Sciatic nerve (tissue), 2 donors: ENCODE measurements at places on chromosomes 16 and 17.

- no peak for DNase-seq
Observed at GRCh38 chr16:6131526-6132050, 1034.0 kb upstream of the EEF2KMT start.

- no peak for DNase-seq
Observed at GRCh38 chr17:76104140-76104895, 731 bp upstream of the EXOC7 start.

DNA sequence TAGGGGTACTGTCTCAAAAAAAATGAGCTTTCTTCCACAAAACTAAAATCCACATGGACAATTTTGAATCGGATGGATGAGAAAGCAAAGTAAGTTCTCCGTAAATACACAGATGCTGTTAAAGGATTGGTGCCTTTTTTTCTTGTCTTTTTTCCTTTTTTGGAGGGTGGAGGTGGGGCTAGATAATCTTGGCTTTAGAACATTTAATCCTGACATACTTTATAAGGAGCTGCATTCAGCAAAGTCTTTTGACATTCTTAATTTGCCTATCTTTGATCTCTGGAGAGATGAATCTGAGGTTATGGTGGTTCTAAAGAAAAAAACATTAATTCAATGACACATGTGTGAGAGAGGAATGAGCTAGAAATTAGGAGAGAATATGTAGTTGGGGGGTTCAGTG lies 312.3 kb upstream of the KCNJ16 start:
- DNase-seq, result no peak

DNA sequence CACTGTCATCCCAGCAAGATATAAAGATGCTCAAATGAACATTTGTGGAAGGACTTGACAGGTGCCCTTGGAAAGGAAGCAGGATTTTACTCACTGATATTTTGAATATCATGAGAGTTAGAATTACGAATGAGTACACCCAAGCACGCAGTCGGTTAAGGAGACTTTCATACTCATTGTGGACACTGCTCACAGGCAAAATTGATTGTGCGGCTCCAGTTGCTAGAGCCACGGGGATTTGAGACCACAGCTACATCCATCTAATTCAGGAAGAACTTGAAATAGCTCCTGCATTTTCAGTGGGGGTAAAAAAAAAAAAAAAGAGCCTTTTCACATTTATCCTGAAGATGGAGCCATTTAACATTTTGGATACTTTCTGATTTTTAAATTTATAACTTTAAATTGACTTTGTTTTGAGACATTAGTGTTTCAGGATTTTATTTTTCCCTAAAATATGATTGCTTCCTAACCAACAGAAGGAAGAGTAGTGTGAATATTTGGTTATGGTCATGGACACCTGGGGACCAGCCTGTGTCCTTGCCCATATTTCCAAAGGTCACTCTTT lies 1080.1 kb upstream of the EEF2KMT start:
- no peak for DNase-seq

DNA sequence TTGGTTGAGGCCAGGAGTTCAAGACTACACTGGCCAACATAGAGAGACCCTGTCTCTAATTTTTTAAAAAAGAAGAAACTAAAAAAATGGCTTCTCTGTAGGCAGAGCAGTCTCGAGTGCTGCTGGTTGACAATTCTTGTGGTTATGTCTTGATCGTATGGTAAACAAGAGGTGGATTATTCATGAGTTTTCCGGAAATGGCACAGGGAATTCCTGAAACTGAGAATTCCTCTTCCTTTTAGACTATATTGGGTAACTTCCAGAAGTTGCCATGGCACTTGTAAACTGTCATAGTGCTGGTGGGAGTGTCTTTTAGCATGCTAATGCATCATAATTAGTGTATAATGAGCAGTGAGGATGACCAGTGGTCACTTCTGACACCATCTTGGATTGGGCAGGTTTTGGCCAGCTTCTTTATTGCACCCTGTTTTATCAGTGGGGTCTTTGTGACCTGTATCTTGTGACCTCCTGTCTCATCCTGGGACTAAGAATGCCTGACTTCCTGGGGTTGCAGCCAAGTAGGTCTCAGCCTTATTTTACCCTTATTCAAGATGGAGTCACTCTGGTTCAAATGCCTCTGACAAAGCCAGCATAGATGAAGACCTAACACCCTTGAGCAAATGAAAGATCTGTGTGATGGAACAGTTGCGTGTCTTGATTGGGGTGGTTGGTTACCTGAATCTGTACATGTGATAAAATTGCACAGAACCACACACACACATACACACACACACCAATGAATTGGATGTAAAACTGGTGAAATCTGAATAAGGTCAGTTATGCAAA lies 30.2 kb downstream of the BMERB1 start:
- DNase-seq, result no peak

DNA sequence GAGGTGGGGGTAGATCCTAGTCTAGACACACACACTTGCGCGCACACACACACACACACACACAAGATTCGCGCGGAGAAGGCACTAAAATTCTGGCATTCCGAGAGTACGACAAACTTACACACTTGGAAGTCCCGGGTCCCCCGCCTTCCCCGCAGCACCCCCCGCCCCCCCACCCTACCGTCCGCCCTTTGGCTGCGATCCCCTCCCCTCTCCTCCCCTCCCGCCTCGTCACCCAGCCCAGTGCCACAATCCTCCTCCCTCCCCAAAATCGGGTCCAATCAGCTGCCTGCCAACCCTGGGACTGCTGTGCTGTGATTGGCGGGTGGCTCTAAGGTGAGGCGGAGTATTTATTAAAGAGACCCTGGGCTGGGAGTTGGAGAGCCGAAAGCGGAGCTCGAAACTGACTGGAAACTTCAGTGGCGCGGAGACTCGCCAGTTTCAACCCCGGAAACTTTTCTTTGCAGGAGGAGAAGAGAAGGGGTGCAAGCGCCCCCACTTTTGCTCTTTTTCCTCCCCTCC lies at the start of gene SOX9:
Gene SOX9 (plus strand): TSS at position 379 of the 522 bp plus-strand sequence. CDS start 372 bp downstream, outside the sequence.
- DNase-seq, result peak; percentile 87

- DNase-seq, result no peak
Observed at GRCh38 chr17:74429604-74430384, 2.1 kb upstream of the GPRC5C start.

DNA sequence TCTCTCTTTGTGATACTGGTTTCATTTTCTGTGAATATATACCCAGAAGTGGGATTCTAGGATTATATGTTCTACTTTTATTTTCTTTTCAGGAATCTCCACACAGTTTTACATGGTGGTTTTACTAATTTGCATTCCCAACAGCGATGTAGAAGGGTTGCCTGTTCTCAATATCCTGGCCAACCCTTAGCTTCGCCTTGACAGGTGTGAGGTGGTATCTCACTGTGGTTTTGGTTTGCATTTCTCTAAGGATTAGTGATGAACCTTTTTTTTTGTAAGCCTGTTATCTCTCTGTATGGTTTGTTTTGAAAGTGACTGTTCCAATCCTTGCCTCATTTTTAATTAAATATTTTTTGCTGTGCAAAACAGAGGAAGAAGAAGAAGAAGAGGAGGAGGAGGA lies 937.7 kb downstream of the CDH8 start:
- no peak for DNase-seq

GRCh38 chr17:66578781-66579489 lies 256.0 kb upstream of the CACNG5 start:
- DNase-seq, result no peak

DNA sequence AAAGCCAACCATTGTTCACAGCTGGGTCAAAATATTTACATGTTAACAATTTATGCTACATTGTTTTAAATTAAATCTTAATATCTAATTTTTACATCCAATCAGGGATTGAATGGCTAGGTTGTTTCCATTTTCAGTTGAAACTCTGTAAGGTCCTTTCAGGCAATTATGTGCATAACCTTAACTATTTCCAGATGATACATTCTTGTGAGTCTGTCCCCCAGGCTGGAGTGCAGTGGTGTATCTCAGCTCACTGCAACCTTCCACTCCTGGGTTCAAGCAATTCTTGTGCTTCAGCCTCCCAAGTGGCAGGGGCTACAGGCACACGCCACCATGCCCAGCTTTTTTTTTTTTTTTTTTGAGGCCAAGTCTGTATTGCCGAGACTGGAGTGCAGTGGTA lies 10.4 kb downstream of the CDC42EP4 start:
- DNase-seq, result no peak

GRCh38 chr16:57022445-57022844 lies 33.1 kb downstream of the NLRC5 start:
- DNase-seq, result peak; percentile 36

DNA sequence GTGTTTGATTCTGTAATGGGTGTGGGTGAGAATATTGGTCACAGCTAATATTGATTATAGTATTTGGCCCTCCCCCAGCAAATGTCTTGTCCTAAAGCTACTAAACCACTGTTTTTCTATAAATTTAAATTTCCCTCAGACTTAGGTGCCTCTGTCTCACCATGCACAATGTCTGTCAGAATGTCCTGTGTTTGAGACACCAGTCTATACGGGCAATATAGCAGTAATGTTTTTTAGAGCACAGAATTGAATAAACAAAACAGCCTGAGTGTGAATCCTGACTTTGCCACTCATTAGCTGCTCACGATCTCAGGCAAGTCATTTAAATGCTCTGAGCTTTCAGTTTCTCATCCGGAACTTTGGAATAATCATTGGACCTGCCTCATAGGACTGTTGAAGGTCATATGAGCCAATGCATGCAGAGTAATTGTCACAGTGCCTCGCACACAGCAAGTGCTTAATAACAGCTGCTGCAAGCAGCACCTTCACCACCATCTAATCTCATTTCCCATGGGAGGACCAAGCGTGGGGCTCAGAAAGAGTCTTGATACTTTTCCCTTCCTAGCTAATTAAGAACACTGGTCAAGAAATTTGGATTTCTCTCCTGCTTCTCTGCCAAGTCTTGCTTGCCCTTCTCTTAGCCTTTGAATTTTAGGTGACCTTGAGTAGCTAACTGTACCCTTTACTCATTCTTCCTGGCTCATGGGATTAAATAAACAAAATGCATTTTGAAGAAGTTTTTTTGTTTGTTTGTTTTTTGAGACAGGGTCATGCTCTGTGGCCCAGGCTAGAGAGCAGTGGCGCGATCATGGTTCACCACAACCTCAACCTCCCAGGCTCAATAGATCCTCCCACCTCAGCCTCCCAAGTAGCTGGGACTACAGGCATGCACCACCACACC lies 9.8 kb downstream of the HLF start:
- no peak for DNase-seq

GRCh38 chr16:81481207-81481821 lies 36.7 kb downstream of the CMIP start:
- DNase-seq, result no peak
